ENCODE measurements at places on chromosomes 5 and 9. TPM values are rescaled to one million over a fixed set of nuclear protein-coding genes. Genes with fewer than 3 reads are reported as not detected.
A peak's percentile ranks its signal among the peaks of the same experiment; 100 is the strongest.

- DNase-seq, result no peak
Observed at GRCh38 chr5:164358531-164359259, 853.3 kb downstream of the MAT2B start.

PALM2AKAP2 gene
- total RNA-seq, result 8.3 TPM

DNA sequence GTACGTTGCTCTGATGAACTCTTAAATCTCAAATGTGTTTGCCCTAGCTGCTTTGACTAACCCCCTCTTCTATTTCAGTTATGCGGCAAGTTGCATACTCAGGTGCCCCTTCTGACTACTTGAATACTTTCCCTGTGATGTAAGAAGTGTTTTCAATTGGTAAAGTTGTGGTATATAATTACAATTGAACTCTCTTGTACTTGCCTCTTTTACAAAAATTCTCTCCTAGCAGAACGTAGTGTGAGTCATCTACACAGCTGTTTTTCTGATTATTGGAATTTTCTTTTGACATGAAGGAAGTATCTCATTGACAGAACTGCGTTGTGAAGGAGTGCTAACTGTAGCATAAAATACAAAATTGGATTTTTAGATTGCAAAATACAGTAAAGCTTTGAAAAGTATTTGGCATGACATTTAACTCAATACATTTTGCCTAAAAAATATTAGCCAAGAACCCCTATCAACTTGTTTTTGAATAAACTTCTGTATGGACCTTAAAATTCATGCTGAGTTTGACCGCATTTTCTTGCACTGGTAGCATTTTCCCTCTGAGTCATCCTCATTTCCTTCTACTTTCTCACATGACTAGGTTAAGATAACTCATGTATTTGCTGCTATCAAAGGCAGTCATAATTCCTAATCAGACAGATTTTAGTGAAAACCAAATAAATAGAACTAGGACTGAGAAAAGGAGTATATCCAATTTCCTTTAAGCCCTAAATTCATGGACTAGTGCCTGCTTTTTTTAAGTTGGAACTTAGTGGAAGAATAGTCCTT, 6.3 kb downstream of the CRHBP start:
- DNase-seq, result peak; percentile 8

- no peak for DNase-seq
Observed at GRCh38 chr9:28024676-28025075, 451.4 kb upstream of the C9orf72 start.

- DNase-seq, result no peak
Observed at GRCh38 chr9:78470216-78470615, 173.3 kb downstream of the PSAT1 start.

Data from GM23338 (cell line).